ENCODE measurements at places on chromosomes 6 and 20.

GRCh38 chr20:53202777-53203176 is 230.6 kb downstream of the TSHZ2 start:
- peak; percentile 24 for DNase-seq

GRCh38 chr6:51203504-51203903 is 384.8 kb downstream of the TFAP2B start:
- DNase-seq, result no peak

DNA sequence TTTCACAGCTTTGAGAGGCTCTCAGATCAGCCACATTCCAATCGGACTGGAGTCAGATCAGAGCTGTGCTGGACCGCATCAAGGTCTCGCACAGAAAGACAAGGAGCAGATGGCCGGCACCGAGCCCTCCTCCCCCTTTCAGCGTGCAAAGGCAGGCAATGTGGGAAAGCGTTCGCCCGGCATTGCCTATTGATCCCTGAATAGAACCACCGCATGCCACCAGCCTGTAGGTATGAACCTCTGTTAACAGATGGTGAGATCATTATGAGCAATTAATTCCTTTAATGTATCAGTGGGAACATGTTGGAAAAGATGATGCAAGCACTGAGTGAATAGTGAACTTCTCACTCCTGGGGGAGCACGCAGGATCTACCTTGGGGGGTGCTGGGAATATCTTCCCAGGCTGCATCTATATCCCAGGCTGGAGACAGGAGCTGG is 117.5 kb upstream of the ID4 start:
- no peak for DNase-seq

- DNase-seq, result no peak
These were observed 273.2 kb downstream of the HIVEP2 start for GRCh38 chr6:142671791-142672190.

DNA sequence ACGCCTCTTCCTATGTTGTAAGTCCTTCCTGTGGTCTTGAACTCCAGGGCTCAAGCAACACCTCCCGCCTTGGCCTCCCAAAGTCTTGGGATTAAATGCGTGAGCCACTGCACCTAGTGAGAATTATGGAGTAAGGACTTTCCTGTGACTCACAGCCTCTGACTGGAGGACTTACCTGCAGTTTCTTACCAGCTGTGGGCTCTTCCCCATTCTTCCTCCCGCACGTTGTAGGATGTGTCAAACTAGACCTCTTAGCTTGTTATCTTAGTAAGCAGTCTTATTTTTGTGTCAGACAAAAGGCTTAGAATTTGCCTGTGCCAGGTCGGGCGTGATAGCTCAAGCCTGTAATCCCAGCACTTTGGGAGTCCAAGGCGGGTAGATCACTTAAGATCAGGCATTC is 30.9 kb downstream of the BAK1 start:
- no peak for DNase-seq

DNA sequence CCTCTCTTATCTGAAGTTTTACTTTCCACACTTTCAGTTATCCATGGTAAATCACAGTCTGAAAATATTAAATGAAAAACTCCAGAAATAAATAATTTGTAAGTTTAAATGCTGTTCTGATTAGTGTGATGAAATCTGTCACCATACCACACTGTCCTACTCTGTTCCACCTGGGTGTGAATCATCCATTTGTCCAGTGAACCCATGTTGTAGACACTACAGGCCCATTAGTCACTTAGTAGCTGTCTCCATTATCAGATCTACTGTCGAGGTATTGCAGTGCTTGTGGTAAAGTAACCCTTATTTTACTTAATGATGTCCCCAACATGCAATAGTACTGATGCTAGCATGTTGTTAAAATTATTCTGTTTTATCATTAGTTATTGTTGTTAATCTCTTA is 29.2 kb upstream of the MMS22L start:
- DNase-seq, result no peak

- DNase-seq, result no peak
These were observed 43.2 kb downstream of the LY86 start for GRCh38 chr6:6631534-6632276.

DNA sequence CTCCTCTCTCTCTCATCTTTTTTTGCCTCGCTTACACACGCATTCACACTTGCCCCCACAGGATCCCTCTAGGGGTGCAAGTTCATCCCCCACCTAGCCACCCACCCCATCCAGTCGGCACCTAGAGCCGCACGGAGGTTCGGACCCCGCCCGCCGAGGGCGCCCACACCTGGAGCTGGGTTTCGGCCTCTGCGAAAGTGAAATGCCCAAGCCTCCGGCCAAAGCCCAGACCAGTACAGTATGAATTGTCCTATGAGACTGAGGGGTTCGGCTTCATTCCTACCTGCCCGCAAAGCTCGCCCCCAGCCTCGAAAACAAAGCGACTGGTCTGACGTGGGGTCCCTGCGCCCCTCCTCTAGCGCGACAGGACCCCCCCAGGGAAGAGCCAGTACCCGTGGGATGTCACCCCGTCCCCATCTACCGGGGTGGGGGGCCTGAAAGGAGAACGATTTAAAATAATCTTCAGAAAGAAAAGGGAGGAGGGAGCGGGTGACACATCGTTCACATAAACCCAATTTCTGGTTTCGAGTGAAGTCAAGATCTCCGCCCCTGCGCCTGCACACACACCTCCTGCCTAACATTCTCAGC is 1.5 kb downstream of the TFAP2A start:
- no peak for DNase-seq

GRCh38 chr6:137496909-137497720 is 2.9 kb upstream of the OLIG3 start:
- no peak for DNase-seq

DNA sequence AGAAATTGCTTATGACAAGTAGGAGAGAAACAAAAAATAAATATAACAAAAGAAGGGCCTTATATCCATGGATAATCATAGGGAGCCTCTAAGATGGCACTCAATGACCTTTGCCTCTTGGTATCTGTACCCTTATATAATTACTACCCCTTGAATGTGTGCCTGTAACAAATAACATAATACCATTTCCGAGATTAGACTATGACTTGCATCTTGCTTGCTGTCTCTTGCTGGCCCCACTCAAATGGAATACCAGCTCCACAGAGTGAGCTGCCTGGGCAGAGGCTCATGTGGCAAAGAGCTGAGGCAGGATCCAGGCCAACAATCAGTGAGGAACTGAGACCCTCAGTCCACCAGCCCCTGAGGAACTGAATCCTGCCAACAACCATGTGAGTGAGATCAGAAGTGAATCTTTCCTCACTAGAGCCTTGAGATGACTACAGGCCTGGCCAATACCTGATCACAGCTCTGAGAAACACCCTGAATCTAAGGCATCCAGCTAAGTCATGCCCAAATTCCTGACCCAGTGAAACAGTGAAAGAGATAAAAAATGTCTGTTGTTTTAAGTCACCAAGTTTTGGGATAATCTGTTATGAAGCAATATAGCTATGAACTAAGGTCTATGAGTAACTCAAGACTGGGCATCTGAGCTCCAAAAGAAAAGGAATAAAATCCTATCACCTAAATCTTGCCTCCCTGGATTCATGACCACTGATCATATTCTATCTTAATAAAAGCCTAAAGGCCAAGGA is 5.5 kb downstream of the KATNA1 start:
- no peak for DNase-seq

DNA sequence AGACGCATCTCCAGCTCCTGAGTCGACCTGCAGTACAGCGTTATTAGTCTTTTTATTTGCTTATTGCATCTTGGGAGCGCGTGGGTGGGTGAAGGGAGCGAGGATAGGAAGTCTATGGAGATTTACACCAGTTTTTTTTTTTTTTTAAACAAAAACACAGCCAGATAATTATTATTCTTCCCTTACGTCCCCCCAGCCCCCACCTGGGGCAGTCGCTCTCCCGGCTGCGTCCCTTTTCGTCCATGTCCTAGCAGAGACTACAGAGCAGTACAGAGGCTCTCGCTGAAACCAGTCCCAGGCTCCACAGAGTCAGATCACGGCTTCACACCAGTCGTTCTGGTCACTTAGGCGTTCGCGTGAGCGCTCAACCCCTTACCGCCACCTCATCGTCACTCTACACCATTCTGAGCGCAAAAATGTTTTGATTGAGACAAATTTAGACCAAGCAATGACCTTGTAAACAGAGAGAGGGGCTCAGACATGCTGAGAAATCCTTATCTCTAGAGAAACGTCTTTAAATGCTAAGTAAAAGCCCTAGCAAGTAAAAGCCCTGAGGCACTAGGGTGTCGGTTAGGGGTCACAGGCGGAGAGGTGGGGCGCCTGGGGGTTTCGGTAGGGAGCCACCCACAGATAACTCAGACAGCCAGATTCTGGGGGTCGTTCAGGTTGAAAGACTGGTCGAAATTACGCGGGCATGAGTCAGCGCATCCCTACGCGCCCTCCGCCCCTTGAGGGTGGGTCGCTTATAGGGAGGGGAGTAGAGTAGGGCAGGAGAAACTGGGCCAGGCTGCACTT is 975 bp upstream of the PPT2 start:
- DNase-seq, result no peak

DNA sequence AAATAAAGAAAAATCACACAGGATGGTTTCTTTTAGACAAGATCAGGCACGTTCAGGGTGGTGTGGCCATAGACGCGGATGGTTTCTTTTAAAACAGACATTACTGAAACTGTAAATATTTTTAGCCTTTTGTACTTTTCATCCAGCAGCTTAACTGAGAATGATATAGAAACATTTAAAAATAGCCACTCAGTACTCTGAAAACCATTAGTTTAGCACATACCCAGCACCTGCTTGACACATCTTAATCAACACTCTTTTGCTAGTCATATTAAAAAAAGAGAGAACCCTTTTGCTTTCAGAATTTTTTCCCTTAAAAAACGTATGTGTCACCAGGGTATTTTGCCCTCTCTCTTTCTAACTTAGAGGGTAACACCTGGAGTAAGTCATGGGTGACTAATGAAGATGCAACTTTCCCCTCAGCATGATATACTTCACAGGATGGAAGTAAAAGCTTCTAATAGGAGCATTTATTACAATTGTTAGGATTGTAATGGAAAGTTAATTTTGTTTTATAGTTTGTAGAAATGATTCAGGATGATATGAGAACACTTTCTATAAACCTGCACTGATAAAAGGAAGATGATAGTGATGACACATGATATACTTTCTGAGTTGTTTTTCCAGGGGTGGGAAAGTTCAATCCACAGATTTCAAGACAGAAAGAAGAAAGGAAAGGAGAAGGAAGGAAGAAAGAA is 45.2 kb downstream of the BACH2 start:
- DNase-seq, result no peak

DNA sequence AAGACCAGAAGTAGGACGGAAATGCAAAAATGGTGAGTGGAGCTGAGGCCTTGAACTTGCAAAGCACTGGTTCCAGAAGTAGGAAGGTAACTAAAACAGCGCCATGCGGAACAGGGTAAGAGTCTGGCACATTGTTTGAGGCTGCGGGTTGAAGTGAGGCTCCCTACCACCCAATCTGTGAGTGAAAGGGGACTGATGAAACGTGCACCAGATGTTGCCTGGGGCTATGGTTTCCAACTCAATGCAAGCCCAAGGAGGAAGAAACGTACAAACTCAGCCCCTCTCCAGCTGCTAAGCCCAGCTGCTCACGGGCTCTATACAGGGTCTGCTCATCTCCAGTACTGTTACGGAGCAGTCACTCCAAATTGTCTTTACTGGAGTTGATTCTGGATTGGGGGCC is 68.7 kb upstream of the KCNK16 start:
- no peak for DNase-seq

DNA sequence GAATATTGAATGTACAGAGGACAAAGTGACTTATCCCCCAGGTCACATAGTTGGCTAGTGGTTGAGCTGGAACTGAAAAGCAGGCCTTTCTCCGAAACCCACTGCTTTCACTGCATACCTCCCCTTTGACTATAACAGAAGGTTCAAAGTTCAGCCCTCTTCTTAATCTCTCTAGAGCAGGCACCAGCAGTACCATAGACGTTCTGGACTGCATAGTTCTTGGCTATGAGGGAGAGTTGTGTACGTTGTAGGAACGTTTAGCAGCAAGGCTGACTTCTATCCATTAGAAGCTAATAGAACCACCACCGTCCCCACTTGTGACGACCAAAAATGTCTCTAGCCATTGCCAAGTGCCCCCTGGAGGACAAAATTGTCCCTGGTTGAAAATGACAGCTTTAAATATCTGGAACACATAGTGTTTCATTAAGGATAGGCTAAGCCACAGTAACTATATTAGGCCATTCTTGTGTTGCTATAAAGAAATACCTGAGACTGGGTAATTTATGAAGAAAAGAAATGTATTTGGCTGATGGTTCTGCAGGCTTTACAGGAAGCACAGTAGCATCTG is 123.8 kb upstream of the MTHFD1L start:
- no peak for DNase-seq

DNA sequence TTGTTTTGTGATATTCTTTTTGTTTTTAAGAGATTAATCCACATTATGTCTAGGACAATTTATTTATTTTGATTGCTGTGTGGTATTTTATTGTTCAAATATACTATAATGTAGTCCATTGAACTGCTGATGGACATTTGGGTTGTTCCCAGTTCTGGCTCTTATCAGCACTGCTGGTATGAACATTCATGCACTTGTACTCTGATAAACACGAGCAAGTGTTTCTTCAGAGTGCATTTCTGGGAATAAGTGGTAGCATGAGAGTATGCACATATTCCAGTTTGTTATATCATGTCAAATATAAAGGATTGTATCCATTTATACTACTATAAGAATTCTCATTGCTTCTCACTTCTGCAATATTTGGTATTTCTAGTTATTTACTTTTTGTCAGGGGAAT is 7.1 kb downstream of the CALHM6 start:
- no peak for DNase-seq

DNA sequence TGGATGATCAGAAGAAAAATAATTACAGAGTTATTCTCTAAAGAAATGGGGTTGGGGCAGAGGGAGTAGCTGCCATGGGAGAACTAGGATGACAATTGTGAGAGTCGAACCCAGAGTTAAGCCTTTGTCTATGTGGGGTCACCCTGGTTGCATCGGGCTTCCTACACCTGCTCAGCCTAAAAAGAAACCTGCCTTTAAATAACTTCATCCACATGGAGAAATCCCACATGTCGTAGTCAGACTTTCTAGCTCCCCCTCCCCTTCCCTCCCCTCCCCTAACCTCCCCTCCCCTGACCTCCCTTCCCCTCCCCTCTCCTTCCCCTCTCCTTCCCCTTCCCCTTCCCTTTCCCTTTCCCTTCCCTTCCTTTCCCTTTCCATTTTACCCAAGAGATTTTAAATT is 14.7 kb downstream of the VIP start:
- no peak for DNase-seq

GRCh38 chr6:52976591-52977035 is 18.5 kb downstream of the GSTA4 start:
- no peak for DNase-seq

DNA sequence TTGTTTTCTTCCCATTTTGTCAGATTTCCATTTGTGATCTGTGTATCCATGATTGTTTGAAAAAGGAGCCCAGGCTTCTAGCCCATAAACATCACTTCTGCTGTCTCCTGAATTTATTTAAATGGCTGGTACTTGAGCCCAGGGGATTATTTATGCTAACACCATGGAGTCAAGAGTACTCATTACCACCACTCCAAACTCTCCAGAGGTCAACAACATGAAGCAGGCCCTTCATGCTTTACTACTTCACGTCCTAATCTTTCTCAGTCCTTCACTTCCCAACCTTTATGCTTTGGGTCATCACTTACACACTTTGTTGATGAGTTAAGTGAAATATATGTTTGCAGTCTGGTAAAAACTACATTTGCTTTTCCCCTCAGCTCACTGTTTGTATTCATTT is 247.8 kb downstream of the BMP2 start:
- peak; percentile 63 for DNase-seq
